ENCODE measurements at places on chromosomes 5 and 9. TPM values are rescaled to one million over a fixed set of nuclear protein-coding genes. Genes with fewer than 3 reads are reported as not detected.

The AFAP1L1 gene
- total RNA-seq, result 6.9 TPM

DNA sequence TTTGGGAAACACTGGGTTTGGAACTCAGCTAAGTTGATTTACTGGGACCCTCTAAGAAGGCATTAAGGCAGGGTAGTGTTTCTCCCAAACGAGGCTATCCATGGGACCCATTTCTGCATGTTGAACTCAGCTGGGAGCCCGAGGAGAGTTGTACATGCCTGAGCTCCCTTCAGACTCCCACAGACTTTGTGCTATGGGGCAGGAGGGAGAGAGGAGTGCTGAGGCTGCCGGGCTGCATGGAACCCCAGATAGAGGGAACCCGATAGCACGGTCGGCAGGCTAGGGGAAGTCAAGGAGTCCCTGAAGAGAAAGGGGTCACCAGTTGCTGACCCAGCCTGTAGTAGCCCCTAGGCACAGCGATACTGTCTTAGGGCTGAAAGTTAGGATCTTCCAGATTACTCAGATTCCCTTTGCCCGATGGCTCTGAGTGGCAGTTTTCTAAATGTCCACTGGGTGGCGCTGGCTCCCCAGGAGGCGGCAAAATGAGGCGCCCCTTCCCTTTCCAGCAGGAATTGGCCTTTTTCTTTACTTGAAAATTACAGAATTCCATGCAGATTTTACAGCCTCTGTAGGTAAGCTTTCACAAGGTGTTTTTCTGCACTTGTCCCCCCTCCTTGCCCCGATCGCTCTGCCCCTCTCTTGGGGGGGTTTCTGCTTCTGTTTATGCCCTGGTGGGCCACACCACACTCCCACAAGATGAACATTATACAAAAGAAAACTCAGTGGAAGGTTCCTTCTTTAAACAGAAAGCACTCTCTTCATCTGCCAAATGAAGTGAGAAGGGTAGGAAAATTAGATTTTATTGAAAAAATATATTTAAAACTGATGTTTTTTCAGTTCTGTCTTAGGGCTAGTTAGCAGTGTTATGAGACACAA is 17.8 kb downstream of the NANS start:
- DNase-seq, result peak; percentile 83
- H3K4me1 ChIP-seq, result peaks cover 32% of the 10 kb centered on the region
- H3K4me3 ChIP-seq, result no peak overlapping the region
- peak overlapping the region; percentile 57 for H3K27ac ChIP-seq
- H3K27me3 ChIP-seq, result no peaks in the 10 kb centered on the region

GRCh38 chr5:141513627-141514329 is 24.9 kb downstream of the PCDHGC5 start:
- peak overlapping the region; percentile 94 for H3K27ac ChIP-seq
- DNase-seq, result peak; percentile 69
- H3K27me3 ChIP-seq, result no peaks in the 10 kb centered on the region
- H3K4me1 ChIP-seq, result peaks cover 49% of the 10 kb centered on the region

- peak overlapping the region; percentile 95 for H3K4me3 ChIP-seq
- H3K27me3 ChIP-seq, result no peaks in the 10 kb centered on the region
- H3K4me1 ChIP-seq, result peaks cover 53% of the 10 kb centered on the region
- no peak for DNase-seq
- H3K36me3 ChIP-seq, result peaks cover 56% of the 10 kb centered on the region
These were observed 2.3 kb downstream of the ZFAND5 start for GRCh38 chr9:72362680-72363139.

DNA sequence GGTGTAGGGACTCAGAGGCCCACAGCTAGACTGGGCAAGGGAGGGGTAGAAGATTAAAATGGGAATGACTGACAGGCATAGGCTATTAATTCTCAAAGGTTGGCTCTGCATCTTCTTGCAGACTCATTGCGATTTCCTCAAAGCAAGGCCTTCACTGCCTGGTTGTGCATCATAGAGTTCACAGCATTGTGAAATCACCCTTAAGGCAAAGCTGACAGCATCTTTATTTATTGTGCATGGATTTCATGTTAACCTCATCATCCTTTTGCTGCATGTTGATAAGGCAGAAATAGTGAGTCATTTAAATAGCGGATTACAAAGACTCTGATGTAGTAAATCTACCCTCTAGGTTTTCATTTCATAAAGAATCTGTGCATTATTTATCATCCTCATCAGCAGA is 13.6 kb upstream of the PALM2AKAP2 start:
- H3K27ac ChIP-seq, result no peak overlapping the region
- peaks cover 54% of the 10 kb centered on the region for H3K4me1 ChIP-seq
- H3K36me3 ChIP-seq, result no peaks in the 10 kb centered on the region
- no peaks in the 10 kb centered on the region for H3K27me3 ChIP-seq
- no peak overlapping the region for H3K4me3 ChIP-seq
- DNase-seq, result no peak

DNA sequence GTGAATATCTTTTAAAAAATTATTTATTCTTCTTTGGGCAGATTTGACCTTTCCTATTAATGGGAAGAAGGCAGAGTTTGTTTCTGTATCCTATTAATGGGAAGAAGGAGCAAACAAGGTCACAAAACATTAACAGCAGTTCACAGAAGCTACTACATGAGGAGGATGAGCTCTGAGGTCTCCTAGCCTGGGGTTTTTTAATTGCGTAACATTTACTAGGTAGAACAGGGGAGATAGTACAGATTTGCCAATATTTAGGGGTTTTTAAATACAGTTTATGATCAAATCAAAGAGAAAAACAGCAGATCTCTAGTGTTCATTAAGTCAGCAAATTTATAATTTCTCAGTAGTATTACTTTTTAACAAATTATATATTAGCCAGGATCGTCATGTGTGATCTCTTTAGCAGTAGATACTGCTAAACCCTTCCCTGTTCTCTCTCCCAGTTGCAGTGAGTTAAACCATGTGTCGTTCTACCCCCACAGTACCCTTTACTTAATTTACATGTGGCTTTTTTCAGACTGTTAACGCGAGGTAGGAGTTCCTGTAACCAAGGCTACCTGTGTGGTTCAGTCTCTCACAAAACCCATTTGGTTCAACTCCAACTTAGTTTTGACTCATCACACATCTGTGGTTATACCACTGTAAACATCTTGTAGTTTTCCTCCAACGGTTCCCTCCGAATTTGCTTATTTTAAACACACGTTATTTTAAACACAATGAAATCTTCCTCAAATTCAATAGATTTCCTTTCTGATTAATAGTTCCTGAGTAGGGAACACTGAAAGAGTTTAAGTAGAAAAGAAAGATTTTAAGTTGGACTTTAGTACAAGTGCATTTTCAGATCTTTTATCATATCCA is 13.3 kb downstream of the SLC25A46 start:
- no peak for DNase-seq
- no peak overlapping the region for H3K4me3 ChIP-seq
- 0 out of 2 replicates have a peak, but pooled peaks cover 3% of the 10 kb centered on the region for H3K4me1 ChIP-seq

- H3K4me1 ChIP-seq, result peaks cover 11% of the 10 kb centered on the region
- peak overlapping the region; percentile 64 for H3K27ac ChIP-seq
- no peaks in the 10 kb centered on the region for H3K27me3 ChIP-seq
These were observed 129.0 kb downstream of the SNX18 start for GRCh38 chr5:54646356-54647101.

- H3K4me3 ChIP-seq, result no peak overlapping the region
- no peaks in the 10 kb centered on the region for H3K36me3 ChIP-seq
- H3K27me3 ChIP-seq, result no peaks in the 10 kb centered on the region
- no peak overlapping the region for H3K27ac ChIP-seq
- H3K4me1 ChIP-seq, result peaks cover 1% of the 10 kb centered on the region
These were observed 7.9 kb downstream of the TICAM2 start for GRCh38 chr5:115594128-115595047.

Data from WTC11 (cell line).